ENCODE measurements at places on chromosomes 4 and X.

GRCh38 chr4:73687421-73687820, 52.9 kb upstream of the CXCL8 start:
- no peak for DNase-seq

GRCh38 chrX:41518841-41519220, 71.7 kb downstream of the NYX start:
- DNase-seq, result no peak

GRCh38 chrX:11929476-11929875, 171.4 kb downstream of the MSL3 start:
- peak; percentile 9 for DNase-seq

DNA sequence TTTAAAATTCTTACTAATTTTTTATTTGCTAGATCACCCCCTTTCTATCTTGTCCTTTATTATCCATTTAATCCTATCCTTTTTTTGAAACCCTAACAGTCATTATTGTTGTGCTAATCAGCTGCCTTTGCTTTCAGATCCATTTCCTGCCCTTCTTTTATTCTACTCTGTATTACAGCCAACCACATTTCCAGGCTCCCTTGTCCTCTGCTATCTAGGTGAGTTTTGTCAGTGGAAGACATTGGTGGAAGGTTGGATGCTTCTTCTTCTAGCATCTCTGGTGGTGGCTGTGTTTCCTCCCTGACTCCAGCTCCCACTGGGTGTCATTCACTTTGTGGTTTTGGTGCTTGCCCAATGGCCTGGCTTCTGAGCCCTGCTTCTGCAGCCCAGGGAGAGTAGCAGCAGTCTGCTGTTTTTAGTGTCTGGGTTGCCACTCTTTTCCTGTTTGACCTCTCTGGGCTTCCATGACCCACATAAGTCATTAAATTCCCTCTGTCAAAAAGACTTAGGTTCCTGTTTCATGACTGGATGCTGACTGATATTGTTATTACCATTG, 225.2 kb upstream of the PGRMC2 start:
- DNase-seq, result peak; percentile 32

DNA sequence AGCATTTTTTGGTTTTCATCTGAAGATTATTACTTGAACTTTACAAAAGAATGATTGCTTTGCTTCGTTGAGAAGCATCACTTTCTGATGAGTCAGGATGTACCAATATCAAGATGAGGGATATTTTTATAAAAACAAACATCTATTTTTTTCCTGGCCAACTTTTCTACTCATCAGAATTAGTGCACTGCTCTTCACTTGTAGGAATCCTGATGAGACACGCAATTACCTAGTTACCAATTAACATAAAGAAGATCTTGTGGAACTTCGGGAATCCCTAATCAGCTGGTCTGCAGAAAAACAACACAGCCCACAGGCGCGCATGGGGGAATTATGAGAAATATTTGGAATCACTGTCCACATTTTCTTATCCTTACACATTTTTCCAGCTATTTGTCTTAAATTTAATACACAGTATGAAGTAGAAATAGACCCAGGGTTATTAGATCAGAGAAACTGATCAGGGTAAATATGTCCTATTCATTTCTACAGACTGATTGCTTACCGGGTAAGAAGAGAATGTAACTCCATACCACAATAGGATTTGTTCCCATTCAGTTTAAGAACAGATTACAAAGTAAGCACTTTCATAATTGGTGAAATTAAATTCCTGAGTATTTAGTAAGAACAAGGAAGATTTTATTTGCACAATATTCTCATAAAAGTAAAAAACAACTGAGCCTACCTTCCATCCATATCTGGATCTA, 50.9 kb downstream of the MFAP3L start:
- no peak for DNase-seq

DNA sequence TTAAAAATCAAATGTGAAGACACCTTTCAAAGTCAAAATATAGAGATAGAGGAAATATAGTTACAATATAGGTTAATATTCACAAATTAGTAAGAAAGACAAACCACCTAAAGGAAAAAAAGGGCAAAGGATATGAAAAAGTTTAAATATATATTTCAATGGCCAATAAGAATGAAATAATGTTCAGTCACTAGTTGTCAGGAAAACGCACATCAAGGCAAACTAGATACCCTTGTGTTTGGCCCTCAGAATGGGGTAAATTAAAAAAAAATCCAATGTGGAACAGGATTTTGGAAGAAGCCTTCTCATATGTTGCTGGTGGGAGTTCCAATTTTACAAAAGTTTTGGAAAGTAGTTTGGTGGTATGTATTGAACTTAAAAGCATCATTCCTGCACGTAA, 2.4 kb downstream of the ZNF41 start:
- no peak for DNase-seq

DNA sequence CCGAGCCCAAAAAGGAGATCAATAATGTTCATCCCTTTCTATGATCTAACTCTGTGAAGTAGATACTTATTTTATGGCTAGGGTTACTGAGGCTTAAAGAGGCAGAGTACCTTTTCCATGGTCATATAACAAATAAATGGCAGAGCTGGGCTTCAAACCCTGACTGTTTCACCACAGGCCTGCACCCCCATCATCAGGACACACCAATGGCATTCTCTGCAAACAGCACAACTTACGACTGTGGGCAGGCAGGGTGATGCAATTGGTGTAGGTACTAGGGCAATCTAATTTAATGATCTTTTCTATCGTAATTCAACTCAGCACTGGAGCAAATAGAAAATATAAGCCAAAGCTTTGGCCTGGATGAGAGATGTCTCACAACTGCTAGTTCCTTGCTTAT, 118.8 kb upstream of the CBR4 start:
- no peak for DNase-seq

DNA sequence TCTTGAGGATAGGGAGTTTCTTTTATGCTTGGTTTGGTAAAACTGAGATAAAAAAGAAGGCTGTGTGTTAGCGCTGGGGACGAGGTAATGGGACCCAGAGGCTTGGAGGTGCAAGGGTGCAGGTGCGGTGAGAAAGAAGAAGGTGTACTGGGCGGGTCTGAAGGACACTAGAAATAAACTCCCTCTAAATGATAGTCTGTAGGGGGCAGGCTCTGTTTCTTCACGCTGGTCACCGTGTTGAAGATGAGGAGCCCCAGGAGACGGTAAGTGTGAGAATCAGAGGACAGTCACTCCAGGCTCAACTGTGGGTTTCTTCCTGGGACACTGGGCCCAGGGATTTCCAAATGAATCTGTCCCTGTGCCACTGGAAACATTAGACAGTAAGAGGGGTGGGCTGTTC, 131.4 kb downstream of the SORBS2 start:
- DNase-seq, result no peak

DNA sequence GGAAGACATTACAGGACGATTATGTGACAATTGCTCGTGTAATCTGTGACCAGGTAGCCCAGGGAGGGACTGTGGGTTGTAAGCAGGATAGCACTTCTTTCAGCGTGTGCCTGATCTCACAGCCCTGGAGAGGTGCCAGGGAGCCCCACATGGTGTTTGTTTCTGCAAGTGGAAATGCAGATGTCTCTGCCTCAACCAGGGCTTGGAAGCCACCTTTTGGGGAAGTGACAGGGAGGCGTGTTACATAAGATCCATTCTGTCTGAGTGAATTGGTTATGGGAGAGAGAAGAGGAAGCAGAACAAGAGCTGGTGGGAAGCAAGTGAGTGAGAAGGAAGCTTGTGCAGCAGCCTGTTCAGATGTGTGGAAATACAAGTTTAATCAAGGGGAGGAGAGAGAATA, 104.5 kb upstream of the GATB start:
- DNase-seq, result no peak

DNA sequence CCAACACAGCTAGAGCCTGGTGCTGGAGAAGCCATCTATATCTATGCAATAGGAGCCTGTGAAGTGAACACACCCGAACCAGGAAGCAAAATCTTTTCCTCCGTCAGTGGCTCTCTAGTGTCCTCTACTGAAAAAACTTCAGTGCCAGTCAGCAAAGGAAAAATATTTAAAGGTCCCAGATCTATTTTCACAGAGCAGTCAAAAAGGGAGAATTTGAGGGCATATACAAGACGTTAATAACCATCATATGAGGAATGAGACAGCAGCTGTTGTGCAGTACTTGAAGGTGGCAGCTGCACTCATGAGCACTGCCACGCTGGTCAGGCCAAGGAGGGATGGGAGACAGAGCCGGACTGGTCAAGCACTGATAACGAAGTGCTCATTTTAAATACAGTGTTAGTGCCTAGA, 14.4 kb downstream of the MCUB start:
- DNase-seq, result no peak

GRCh38 chrX:21623778-21624501, 34.2 kb downstream of the KLHL34 start:
- no peak for DNase-seq

DNA sequence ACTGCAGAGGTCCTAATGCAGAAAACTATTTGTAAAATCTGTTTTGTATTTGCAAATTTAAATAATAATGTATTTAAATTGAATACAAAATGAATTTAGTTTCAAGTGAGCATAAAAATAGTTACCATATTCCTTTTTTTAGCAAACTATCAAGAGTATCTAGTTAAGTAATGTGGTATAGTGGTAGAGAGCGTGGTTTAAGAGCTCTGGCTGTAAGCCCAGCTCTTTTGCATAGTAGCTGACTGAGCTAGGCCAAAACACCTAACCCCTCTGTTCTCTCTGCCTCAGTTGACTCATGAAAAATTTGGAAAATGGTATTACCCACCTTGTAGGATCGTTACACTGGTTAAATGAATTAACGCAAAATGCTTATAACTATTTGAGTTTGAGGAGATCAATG, 18.1 kb upstream of the ADAD1 start:
- no peak for DNase-seq

GRCh38 chr4:82508806-82509428, 52.9 kb downstream of the TMEM150C start:
- no peak for DNase-seq

- DNase-seq, result no peak
Measured at GRCh38 chr4:159158083-159158617, 55.3 kb downstream of the RAPGEF2 start.

GRCh38 chr4:180152831-180153230, 2090.4 kb upstream of the TENM3 start:
- DNase-seq, result no peak

- DNase-seq, result no peak
Measured at GRCh38 chrX:71217298-71217697, 5.7 kb upstream of the GJB1 start.

- DNase-seq, result no peak
Measured at GRCh38 chr4:71545168-71545567, 206.3 kb downstream of the SLC4A4 start.

DNA sequence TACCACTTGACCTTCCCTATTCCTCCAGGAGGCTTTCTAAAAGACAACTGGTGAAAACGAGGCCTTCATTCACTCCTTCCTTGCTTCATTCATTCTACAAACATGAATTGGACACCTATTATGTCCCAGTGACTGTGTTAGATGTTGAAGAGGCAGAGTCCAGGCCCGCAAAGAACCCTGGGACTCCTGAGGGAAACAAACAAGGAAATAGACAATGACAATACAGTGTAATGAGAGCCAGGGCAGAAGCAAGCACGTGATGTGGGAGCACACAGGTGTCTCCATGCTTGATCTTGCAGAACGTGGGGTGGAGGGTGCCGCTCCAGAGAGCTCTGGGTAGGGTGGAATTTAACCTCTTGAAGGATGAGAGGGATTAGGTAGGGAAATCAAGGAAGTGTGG, 137.6 kb upstream of the KLF3 start:
- DNase-seq, result no peak

- peak; percentile 60 for DNase-seq
Measured at GRCh38 chrX:10017872-10018271, 50.7 kb downstream of the CLDN34 start.

GRCh38 chrX:119502727-119503483, 34.7 kb downstream of the SLC25A5 start:
- peak; percentile 14 for DNase-seq

GRCh38 chr4:146063143-146063542, 112.4 kb upstream of the LSM6 start:
- DNase-seq, result no peak

Measured in mesenchymal stem cell (in vitro differentiated cells and primary cell).